ENCODE measurements at places on chromosomes 5 and 9. TPM values are rescaled to one million over a fixed set of nuclear protein-coding genes. Genes with fewer than 3 reads are reported as not detected.

DNA sequence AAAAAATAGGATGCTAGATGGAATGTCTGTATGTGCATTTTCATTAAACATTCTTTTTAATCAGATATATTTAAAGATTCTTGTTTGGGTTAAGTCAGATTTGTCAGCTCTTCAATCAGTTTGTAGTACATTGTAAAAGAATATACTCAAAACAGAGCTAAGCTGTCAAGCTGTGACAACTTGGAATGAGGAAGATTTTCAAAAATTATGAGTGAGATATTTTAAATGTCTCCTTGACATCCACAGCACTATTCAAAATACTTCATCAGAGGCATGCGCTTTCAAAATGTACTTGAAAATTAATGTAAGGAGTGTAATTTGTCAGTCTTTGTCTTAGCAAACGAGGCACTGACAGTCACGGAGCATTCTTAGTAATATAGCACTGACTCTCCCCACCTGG, 182.0 kb downstream of the MAT2B start:
- DNase-seq, result no peak

- DNase-seq, result no peak
Measured at GRCh38 chr5:131976414-131977211, 31.1 kb upstream of the MEIKIN start.

DNA sequence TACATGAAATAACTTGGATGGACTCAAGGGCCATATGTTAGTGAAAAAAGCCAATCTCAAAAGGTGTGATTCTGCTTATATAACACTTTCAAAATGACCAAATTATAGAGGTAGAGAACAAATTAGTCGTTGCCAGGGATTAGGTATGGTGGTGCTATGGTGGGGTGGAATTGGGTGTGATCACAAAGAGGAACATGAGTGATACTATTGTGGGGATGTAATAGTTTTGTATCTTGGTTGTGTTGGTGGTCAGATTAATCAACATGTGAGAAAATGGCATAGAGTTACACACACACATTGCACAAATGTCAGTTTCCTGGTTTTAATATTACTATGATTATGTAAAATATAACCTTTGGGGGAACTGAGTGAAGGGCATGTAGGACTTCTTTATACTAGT, 31.9 kb downstream of the CAMK4 start:
- no peak for DNase-seq

GRCh38 chr9:120904061-120904977, 22.3 kb downstream of the TRAF1 start:
- no peak for DNase-seq

DNA sequence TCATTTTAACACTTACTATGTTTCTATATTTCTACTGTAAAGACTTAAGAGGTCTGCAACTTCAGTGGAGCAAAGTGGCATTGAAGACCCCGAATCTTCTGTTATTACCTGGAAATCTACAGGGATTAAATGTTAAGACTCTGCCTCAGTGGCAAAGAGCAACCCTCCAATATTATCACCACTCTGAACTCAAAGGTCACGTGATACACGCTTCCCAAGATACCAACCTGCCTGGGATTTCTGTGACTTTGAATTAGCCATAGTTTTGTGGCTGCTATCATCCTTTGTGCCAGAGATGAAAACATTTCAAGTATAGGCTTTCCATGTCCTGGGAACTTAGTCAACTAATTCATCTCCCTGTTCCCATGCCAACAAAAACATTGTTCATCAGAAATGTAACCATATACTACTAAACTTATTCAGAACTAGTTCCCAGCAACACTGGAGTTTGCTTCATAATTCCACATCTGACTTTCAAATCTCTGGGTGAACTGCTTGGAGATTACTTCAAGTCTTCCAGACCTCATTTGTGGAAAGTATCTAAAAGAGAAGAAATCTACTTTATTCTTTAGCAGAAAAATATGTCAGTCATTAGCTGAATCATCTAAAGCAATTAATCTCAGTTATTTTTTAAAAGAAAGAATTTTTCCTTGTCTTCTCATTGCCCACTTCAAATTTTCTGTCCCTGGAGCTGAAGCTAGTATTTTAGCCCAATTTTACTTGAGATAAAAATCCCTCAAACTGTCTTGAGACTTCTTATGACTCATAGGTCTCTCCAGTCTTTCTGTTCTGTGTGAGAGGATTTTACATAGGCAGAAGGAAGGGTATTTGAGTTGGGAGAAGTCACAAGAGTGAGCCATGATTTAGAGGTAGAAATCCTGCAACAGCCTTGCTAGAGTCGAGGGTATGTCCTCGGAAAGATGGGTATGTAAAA, 83.0 kb downstream of the ZNF462 start:
- DNase-seq, result no peak

DNA sequence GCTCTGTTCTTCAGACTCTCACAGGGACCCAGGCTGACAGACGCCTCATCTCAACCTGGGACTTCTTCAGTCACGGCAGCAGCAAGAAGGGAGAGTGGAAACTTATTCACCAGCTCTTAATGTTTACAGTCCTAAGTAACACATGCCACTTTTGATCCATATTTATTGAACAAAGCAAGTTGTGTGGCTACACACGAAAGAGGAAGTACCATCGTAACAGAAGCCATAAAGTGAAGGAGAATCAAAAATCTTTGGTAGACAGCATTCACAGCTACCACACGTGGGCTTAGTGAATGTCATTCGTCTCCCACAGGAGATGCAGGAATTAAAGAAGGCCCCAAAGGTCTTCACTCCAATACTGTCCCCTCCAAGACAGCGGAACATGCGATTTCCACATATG, 582.6 kb downstream of the CETN3 start:
- DNase-seq, result no peak

GRCh38 chr9:27247756-27248155, 49.2 kb downstream of the EQTN start:
- peak; percentile 13 for DNase-seq

UBE2QL1 gene
- total RNA-seq, result 0.29 TPM

ANKRD34B gene
- not detected for total RNA-seq

CCDC152 gene
- not detected for total RNA-seq

LIFR gene
- 62.4 TPM for total RNA-seq

HK3 gene
- total RNA-seq, result not detected

SLCO6A1 gene
- total RNA-seq, result not detected

IL31RA gene
- total RNA-seq, result not detected
